ENCODE measurements at places on chromosomes 4 and X.

- DNase-seq = no peak
Measured at GRCh38 chrX:125198546-125198945, 121.1 kb upstream of the TEX13C start.

DNA sequence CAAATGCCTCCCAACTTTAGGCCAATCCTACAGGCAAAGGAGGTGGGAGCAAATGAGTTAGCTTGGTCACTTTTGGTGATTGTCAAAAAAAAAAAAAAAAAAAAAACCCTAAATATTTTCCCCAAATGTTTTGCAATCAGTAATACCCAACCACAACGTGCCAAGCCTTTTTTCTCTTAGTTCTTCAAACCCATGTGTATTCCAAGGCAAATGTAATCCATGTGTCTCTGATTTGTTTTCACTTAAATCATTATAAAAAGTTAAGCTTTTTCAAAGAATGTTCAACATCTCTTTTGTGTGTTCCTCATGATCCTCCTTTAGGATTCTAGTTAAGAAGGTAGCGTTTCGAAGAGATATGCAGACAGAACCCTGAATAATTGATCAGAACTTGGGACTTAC lies 328.4 kb downstream of the PAPSS1 start:
- DNase-seq = no peak

GRCh38 chrX:12970691-12971202 lies 4.2 kb upstream of the TMSB4X start:
- peak; percentile 35 for DNase-seq

- no peak for DNase-seq
Measured at GRCh38 chr4:138021139-138021830, 220.9 kb downstream of the SLC7A11 start.

- DNase-seq = peak; percentile 9
Measured at GRCh38 chr4:1518997-1519700, 112.9 kb upstream of the NKX1-1 start.

DNA sequence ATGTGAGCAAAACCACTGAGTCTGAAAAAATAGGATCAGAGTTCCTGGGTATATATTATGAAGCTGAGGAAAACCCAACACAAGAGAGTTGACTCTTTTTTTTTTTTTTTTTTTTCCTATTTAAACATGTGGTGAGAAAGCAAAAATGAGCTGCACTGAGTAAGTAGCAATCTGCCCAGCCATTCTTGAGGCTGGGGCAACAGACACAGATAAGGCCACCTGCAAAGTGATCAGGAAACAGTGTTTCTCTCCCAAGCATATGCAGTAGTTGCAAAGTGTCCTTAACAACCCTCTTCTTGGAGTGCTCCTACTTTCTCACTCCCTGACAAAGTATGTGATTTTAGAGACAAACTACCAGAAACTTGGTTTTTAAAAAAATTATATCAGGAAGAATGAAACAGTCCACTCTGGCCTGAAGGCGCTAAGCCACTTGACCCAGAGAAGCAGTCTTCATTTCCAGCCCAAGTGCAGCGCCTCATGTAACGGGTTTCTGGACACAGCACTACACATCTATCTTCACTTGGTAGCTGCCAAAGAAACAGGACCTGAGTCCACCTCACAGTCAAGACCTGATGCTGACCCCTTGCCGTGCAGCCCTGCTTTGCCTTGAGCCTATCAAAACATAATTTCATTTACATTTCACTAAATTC lies 124.6 kb upstream of the MAP3K15 start:
- DNase-seq = no peak

- DNase-seq = no peak
Measured at GRCh38 chr4:174553828-174554227, 31.5 kb upstream of the HPGD start.

GRCh38 chr4:7017446-7018048 lies 25.6 kb upstream of the TADA2B start:
- no peak for DNase-seq

DNA sequence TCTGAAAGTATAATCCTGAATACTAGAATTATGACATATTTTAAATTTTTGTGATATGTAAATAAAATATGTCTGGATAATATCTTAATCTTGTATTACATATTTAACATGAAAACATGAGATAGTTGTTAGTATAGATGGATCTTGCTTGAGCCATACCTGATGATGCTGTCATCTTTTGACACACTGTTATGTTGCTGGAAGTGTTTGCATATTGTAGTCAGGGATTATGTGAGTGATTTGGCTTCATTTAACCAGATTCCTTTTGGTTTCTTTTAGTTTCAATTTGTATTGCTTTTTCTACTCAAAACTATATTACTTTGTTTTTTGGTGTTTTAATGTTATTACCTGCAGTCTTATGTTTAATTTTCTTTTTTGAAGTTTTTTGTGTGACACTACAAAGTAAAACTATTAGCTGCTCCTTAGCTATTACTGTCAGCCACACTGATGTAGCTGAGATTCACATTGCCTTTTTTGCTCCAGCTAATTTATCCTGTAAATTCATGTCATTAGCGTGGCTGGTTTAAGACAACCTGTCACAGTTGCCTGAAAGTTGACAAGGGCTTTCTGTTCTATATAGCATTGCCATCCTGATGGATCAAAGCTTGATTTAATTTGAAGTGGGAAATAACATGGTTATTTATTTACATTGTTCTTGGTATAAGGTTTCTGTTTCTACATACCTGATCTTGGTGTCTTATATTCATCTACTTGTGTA lies 33.7 kb downstream of the METAP1 start:
- no peak for DNase-seq

DNA sequence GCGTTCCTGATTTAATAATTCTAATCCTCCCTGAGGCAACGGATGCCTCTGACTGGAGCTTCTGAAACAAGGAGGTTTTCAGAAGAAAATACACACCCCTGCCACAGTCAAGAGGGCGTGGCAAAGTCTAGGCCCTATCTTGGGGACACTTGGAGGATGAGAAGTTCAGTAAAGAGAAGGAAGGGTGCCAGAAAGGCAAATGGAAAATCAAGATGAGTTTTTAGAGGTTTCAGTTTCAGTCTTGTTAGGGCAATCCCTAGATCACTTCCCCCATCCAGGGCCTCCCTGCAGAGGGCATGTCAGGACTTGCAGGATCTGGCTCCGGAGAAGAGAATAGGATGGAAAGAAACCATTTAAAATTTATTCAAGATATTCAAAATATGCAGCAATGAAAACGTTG lies 28.5 kb upstream of the FGF2 start:
- no peak for DNase-seq

DNA sequence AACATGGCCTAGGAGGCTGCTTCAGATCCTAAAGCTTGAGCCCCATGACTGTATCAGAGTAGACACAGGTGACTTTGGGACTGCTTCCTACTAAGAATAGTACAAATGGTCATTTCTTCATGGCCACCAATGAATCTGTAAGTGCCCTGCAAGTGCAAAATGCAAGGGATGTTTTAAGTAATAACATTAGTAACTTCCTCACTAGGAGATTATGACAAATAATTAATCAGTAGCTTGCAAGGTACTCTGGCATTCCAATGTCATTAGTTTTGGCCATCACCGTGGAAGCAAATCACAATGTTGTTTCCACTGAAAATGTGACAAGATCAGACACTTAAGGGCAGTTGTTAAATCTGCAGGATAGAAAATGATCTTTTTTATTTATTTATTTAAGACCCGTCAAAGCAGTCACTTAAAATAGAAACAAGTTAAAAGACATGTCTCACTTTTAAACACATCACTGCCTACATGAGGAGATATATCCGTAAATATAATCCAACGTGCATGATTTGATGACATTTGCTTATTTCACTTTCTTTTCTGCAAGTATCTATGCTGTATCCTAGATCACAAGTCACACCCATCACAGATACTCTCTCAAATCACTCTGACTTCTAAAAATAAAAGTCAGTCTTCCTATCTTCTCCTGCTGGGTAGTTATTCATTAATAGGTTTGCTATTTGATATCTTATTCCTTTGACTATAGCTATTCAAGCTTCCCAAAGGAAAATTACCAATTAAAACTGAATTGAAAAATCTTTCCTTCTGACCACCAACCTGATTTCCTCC lies 400.6 kb downstream of the IL15 start:
- no peak for DNase-seq

GRCh38 chrX:19739683-19740082 lies 147.7 kb downstream of the SH3KBP1 start:
- peak; percentile 38 for DNase-seq

GRCh38 chr4:141410839-141411238 lies 190.1 kb downstream of the ZNF330 start:
- DNase-seq = no peak

GRCh38 chr4:117971403-117971802 lies 62.9 kb upstream of the NDST3 start:
- no peak for DNase-seq

DNA sequence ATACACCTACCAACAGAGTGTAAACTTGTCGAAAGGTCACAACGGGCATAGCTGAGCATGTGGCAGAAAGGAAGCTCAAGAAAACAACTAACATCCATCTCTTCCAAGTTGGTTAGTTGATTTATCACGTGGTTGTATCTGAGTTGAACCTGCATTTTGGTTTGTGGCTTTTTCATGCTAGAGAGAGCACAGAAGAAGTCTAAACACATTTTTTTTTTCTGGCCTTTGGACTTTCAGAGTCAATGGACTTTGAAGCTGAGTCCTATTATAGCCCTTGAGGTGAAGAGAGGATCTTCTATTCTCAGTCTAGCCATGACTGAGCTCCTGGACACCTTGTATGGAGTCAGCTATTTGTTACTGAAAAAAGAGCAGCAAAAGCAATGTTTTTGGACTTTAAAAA lies 150.6 kb upstream of the TRPC5 start:
- DNase-seq = no peak

Measured in activated naive CD4-positive, alpha-beta T cell treated with anti-CD3 and anti-CD28 coated beads, Interleukin-2, amount 50 U/mL, for 16 hours (primary cell).